ENCODE measurements at places on chromosomes 6 and 20.

GRCh38 chr6:912871-913835 is 220.2 kb upstream of the EXOC2 start:
- no peak for DNase-seq

DNA sequence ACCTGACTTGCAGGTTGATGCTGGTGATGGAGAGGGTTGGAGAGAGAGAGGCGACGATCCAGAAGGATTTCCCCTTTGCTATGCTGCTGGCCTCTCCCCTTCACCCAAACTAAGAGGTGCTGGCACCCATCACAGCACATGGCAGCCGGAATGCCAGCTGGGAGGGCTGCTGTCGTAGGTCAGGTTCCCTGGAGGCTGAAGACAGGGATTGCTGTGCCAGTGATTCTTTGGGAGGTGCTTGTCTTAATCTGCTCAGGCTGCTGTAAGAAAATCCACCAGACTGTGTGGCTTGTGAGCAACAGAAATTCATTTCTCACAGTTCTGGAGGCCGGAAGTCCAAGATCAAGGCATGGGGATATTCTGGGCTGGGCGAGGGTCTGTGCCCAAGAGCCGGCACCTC is 4.4 kb upstream of the ARFGAP1 start:
- DNase-seq, result no peak

DNA sequence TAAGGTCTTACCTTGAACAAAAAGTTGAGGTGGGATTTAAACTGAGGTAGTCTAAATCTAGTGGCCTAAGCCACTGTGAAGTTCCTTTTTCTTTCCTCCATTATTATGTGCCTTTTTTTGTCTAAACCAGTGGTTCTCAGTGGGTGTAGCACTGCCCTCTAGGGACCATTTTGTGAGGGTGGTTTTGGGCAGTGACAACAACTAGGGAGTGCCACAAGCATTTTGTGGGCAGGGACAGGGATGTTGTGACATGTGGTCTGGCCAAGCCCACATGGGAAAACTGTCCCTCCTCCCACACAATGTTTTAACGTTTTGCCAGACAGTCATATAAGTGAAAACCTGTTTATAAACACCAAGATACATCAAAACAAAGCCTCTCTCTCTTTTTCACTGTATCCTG is 899.4 kb upstream of the FLRT3 start:
- DNase-seq, result no peak

GRCh38 chr6:163926642-163927041 is 512.1 kb downstream of the QKI start:
- no peak for DNase-seq

DNA sequence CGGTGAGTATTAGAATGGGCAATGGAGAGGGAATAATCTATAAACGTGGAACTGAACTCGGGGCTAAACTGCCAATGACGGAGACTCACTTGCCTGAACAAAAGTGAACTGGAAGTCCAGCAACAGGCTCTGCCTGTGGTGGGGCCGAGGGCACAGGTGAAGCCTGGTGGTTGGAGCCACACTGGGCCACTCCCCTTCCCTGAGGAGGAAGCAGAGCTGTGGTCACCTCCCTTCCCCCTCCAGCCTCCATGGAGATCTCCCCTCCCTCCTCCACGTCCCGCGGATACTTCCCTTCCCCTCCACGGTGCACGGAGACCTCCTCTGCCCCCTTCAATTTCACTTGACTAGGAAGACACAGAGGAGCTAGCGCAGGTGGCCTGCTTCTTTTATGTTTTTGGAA is 14.7 kb upstream of the DSP start:
- DNase-seq, result no peak

- DNase-seq, result no peak
Measured at GRCh38 chr6:13286181-13286580, 42.2 kb downstream of the TBC1D7 start.

DNA sequence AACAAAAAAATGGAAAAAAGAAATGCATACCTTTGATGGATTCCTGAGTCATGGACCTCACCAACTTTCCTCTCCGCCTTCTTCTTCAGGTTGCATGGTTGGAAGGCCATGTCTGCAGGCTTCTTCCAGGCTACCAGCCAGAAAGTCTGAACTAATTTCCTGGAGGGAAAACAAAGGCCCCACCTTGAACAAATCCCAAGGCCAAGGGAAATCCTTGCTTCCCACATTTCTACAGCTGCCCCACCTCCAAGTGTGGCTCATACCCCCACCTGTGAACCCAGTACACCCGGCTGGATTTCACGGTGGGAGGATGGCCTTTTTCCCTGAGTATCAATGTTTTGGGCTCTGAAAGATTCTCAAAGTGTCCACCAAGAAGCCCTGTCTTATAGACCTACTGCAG is 22.4 kb downstream of the IL17A start:
- no peak for DNase-seq

- no peak for DNase-seq
Measured at GRCh38 chr20:16123623-16124022, 449.6 kb downstream of the KIF16B start.

DNA sequence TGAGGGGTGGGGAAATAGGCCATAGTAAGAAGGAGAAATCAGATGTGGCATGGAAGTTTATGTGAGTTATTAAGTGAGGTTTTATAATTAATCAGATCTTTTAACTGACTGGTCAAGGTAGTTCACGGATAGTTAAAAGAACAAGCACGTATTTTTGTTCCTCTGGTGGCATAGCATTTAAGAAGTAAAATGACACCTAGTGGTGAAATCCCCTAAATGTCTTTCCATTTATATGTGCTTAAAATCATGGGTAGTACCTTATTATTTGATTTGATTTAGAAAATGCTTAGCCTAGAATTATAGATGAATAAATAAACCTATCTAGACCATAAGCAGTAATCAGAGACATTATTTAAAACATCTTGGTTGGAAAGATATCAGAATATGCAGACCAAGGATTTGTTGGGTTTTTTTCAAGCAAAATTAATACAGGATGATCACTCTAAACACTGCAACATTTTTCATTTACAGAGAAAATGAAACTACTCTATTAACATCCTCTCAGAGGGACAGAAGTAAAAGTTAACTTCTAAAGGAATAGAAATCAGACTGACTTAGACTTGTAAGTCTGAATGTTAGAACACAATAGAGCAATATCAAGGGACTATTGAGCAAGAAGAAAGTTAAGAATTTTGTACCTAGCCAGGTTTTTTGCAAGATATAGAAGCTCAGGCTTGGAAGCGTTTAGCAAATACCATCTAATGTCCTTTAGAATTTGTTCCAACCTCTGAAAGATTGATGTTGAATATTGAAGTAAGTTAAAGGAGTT is 81.1 kb downstream of the STXBP5 start:
- no peak for DNase-seq

DNA sequence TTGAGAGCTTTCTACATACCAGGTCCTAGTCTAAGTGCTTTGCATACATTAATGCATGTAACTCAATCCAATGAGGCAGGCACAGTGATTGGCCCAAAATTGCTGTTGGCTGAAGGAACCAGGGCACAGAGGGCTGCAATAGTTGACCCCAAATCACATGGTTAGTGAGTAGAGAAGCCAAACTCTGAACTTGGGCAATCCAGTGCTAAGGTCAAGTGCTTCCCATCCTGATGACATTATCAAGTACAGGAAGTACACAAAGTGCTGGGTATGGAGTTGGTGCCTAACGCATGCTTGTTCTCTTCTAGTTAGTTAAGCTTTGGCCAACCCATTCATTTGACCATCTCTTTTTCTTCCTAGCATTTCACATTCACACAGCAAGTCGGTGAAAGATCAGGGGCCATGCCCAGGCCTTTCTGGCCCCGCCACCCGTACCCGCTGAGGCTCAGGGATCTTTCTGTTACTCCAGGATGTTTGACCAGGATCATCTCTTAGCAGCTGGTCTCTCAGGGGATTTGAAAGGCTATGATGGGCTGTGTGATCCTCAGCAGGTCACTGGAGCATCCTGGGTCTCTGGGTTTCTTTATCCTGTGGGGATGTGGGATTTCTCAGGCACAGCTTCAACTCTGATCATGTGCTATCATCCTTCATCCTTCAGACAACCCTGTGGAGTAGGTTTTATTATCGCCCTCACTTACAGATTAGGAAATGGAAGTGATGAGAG is 7.0 kb downstream of the KCNB1 start:
- DNase-seq, result no peak

DNA sequence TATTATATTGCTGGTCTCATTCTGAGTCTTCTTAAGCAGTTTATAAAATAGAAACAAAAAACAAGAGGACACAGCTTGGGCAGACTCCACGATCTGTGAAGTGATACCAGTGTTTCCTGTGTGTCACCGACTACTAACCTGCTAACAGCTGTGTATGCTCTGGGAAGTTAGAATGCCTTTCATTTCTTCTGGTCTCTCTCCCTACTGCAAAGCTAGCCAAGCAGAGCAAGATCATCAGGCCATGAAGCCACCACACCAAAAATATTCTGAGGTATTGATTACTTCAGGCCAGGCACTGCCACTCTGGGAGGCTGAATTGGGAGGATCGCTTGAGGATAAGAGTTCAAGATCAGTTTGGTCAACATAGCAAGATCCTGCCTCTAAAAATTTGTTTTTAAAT is 46.9 kb upstream of the SMIM29 start:
- no peak for DNase-seq

GRCh38 chr6:154247119-154247861 is 109.3 kb downstream of the IPCEF1 start:
- no peak for DNase-seq

GRCh38 chr20:19738951-19739350 is 19.1 kb upstream of the RIN2 start:
- no peak for DNase-seq

GRCh38 chr6:15001326-15001910 is 244.5 kb upstream of the JARID2 start:
- no peak for DNase-seq

DNA sequence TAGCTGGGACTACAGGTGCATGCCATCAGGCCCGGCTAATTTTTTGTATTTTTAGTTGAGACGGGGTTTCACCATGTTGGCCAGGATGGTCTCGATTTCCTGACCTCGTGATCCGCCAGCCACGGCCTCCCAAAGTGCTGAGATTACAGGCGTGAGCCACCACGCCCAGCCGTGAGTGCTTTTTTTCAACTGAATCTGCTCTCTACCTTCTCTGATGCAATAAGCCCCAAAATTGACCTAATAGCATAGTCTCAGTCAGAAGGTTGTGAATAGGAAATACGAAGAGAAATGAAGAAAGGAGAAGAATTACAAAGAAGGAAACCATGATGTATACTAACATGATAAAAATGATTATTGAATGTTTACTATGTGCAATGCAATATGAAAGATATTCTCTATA is 33.2 kb downstream of the BEND6 start:
- DNase-seq, result no peak

GRCh38 chr6:129248946-129249345 is 366.0 kb downstream of the LAMA2 start:
- no peak for DNase-seq

GRCh38 chr6:1679688-1680068 is 70.0 kb downstream of the FOXC1 start:
- DNase-seq, result no peak

GRCh38 chr6:15023448-15023847 is 222.4 kb upstream of the JARID2 start:
- no peak for DNase-seq

DNA sequence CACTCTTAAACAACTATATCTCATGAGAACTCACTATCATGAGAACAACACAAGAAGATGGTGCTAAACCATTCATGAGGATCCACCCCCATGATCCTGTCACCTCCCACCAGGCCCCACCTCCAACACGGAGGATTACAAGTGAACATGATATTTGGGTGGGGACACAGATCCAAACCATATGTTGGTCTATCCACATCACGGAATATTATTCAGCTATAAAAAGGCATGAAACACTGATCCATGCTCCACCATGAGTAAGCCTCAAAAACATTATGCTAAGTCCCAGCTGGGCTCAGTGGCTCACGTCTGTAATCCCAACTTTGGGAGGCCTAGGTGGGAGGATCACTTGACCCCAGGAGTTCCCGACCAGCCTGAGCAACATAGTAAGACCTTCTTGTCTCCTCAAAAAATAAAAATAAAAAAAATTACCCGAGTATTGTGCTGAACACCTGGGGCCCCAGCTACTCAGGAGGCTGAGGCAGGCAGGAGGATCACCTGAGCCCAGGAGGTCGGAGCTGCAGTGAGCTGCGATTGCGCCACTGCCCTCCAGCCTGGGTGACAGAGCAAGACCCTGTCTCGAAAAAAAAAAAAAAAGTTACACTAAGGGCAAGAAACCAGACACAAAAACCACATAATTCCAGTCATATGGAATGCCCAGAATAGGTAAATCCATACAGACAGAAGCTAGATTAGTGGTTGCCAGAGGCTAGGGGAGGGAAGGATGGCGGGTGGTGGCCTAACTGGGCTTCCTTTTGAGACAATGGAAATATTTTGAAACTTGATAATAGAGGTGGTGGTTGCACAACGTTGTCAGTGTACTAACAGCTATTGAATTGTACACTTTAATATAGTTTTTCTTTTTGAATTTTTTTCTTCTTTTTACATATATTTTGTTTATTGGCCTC is 43.1 kb downstream of the ZNF217 start:
- DNase-seq, result no peak

GRCh38 chr6:40960742-40961430 is 78.1 kb downstream of the UNC5CL start:
- DNase-seq, result no peak
